Lower lobe of right lung (tissue), 2 donors: ENCODE measurements at places on chromosomes 7 and 10. TPM values are rescaled to one million over a fixed set of nuclear protein-coding genes. Genes with fewer than 3 reads are reported as not detected.

DNA sequence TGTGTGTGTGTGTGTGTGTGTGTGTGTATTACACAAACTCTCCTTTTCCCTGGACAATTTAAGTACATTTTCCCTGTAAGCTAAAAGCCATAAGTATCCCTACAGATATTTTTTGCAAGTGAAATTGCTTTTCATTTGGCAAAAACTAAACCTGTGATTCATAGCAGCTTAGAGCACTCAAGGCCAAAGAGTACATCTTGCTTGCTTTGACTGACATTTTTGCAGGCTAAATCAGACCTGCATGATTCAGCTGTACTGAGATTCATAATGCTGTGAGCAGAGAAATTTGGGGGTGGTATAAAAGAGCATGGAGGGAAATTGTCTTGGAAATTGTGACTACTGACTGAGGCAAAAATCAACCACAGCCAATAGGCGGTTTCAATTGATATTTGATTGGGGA, 500.4 kb downstream of the GFRA1 start:
- no peak for DNase-seq

- no peak for DNase-seq
Measured at GRCh38 chr7:77765481-77765880, 32.8 kb downstream of the TMEM60 start.

AZGP1 gene
- 31.8 TPM for total RNA-seq

MEOX2 gene
- 17.1 TPM for total RNA-seq

SMKR1 gene
- 1.1 TPM for total RNA-seq

GRCh38 chr10:100303724-100304319, 17.3 kb upstream of the BLOC1S2 start:
- DNase-seq: no peak

DNA sequence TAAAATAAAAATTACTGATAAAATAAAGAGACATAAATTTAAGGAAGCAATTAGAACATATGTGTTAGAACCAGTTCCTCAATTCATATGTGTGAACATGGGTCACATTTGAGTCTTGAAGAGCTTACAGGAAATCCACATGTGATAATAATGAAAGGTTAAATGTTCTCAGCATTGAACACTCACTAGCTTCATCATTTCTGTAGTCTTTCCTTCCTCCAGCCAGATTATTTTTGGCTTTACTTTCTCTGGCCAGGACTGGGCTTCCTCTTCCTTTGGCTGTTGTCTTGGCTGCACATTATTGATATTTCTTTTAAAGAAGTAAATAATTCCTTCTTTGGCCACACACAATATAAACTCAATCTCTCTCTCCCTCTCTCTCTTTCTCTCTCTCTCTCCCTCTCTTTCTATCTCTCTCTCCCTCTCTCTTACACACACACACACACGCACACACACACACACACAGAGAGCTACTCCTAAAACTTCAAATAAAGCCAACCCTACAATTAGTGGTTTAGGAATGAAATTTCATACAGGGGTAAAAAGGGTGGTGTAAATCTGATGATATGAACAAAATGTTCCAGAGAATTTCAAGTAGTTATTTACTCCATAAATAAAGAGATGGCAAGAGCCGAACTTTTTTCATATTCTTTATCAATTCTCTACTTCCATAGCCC, 171.2 kb downstream of the REEP3 start:
- no peak for DNase-seq

GRCh38 chr7:115864082-115864481, 166.5 kb downstream of the TFEC start:
- DNase-seq: no peak

DNA sequence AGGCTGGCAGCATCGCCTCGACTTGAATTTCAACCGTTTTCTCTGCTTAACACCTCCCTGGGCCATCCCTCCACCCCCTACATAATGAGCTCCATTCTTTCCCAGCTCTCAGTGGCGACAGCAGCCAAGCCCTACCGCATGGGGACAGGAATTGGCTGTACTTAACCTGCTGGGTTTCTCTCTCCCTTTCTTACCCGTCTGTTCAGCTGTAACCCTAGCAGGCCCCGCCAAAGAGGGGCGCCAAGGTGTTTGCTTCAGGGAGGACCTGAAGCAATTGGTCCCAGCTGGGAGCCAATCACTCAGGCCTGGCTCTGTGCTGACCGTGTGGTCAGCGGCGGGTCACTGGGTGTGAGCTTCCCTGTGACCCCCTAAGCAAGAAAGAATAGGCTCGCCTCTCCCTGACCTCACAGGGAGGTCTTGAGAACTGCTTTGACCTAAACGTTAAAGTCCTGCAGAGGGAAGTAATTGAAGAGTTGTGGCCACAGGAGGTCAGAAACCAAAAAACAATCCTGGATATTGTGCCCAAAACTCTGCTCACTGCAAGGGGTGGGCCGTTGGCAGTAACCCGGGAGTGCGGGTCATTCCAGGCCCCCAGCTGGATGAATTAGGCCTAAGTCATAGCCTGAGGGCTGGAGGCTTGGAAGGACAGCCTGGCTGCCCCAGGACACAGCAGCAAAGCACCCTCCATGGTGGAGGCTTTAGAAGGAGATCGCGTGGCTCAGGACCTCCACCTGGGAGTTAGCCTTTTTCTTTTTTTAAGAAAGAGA, 114.6 kb downstream of the ITIH5 start:
- no peak for DNase-seq

DNA sequence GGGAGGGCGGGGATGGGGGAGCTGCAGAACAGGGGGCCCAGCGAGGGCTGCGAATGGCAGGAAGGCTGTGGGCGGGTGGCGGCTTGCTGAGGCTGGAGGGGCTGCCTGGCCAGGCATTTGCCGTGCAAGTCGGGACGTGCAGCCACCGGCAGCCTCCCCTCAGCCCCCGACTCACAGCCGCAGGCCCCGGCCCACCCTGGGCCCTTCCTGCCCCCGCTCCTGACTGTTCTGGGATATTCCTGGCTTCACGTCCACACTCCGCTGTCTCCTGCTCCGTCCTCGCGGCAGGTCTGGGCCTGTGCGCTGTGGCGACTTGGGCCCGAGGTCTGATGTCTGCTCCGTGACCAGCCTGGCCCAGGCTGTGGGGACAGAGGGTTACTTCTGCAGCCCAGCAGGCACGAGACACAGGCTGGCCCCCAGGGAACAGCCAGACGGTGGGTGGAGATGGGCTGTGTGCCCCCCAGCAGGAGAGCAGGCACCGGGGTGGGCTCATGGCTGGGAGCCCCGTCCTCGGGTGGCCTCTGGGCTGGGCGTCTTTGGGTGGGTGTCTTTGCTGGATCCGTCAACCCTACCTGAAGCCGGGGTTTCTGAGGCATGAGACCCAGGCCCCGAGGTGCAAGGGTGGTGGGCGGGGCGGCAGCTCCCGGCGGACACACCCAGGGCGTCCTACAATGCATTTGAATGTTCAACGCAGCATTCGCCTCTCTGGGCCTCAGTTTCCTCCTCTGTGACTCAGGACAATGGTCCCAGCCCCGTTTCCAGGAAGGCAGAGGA, 86.5 kb downstream of the FOXL3 start:
- no peak for DNase-seq

- DNase-seq: no peak
Measured at GRCh38 chr7:2109936-2110609, 122.7 kb downstream of the MAD1L1 start.

SPRN gene
- not detected for total RNA-seq

ZNF735 gene
- total RNA-seq: not detected

GRCh38 chr10:77392236-77392721, 245.3 kb downstream of the KCNMA1 start:
- DNase-seq: no peak

DNA sequence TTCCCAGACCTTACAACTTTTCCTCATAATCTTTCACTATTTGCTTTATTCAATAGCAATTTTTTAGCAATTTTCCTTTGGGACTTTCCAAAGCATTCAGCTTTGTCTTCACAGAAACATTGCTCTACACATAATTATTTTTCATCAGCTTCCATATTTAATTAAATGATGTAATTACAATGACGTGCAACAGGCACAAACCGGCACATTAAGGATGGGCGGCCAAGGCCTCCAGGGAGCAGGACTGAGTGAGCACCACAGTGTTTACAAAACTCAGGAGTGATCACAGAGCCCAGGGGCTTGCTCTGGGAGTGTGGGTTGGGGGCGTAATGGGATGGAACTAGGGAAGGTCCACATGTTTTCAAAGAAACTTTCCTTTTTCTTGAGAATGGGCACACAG, 69.8 kb downstream of the MAD1L1 start:
- DNase-seq: no peak

PIP gene
- total RNA-seq: 12.6 TPM

DNA sequence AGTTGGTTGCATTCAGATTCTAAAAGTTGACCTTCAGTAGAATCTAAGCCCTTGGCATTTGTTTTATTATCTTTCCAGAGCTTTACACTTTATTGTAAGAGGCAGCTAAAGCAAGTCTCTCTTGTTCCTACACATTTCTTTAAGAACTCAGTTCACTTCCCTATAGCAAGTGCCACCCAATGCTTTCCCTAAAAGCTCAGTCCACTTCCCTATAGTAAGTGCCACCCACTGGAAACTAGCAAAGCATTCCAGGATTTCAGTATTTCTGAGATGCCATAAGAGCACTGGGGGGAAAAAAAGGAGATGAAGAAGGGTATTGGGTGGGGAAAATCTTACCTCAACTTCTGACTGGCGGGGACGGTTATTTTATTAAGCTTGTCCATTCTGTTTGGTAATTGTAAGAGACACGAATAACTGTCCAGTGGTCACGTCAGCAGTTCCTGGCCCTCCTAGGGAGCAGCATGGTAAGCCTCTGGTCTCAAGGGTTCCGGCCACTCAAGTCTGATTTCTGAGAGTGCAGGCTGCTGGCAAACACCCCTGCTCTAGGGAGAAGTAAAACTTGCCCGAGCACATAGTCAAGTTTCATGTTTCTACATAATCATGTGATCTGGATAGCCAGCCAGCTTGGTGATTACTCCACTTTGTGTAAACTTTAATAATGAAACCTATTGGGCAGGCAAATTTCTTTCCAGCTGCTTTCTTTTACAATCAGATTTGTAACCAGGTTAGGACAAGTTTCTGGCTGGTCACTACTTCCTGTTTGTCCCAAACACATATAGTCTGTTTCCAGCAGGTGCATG, at the start of gene BLNK:
TSS of gene BLNK (minus strand) at position 554 of the 800 bp plus-strand sequence. CDS start at position 383, 171 bp downstream.
- DNase-seq: peak; percentile 87

- no peak for DNase-seq
Measured at GRCh38 chr7:130697820-130698219, 11.5 kb upstream of the TSGA13 start.

DNA sequence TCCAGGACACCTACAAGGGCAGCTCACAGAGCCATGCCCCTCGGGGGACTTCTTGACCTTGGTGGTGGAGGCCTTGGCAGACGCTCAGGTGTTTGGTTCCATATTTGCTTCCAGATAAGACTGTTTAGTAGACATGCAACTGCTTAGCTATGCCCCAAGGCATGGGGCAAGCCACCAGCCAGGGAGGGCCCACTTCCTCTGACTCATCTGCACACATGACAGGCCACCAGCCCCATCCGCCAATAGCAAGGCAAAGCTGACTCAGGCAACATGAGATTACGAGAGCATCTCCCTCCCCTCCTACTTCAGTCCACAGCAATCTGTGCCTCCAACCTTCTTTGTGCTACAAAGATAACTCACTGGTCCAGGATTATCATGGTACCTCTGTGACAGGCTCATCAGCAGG, 54.9 kb downstream of the KCNMA1 start:
- DNase-seq: peak; percentile 66

DNA sequence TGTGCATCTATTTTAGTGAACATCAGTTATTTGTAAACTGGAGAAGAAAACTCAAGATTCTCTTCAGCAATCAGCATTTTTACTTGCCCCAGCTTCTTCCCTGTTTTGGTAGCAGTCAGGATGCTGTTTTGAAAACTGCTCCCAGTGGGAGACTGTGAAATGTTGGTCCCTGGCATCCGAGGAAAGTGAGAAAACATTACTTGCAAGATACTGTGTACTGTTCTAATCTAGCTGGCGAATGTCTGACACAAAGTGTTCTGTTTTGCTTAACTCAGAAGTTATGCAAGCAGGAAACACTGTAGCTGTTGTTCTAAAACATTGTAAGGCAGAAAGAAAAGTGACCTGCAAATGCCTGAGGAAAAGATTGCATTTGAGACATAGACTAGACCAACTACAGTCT, 171.8 kb upstream of the POM121L12 start:
- no peak for DNase-seq

- DNase-seq: no peak
Measured at GRCh38 chr10:63265222-63265617, 132.1 kb downstream of the NRBF2 start.

DNA sequence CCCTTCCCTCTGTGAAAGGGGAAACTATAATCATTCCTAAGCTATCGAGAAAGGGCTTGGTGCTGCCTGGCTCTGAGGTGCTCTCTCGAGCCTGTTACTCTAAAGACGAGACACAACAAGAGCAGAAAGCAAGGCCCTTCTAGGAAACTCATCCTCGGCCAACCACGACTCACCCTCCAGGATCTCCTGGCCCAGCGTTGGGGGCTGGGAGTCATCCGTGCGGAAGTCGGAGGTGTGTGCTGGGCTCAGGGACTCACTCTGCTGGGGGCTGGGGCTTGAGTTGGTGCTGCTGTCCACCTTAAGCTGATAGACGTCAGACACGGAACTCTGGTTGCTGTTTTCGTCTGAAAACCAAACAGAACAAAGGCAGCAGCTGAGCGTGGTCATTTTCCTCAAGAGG, 17.6 kb upstream of the BAZ1B start:
- DNase-seq: no peak

DNA sequence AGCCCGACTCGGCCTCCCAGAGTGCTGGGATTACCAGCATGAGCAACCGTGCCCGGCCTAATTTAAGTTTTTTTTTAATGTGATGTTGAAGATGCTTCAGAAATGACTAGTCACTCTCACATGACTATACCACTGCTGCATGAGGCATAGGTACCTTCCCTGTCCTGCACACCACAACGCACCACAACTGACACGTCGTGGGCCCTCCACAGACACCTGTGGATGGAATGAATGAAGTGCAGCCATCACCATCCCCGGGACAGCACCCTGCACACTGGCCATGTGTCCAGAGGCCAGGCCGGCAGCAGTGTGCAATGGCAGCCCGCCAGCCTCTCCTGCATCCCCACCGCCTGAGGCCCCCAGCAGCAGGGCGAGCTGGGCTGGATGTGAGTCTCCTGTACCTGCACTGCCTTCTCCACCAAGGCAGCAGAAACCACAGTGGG, 55.1 kb downstream of the VOPP1 start:
- no peak for DNase-seq

DNA sequence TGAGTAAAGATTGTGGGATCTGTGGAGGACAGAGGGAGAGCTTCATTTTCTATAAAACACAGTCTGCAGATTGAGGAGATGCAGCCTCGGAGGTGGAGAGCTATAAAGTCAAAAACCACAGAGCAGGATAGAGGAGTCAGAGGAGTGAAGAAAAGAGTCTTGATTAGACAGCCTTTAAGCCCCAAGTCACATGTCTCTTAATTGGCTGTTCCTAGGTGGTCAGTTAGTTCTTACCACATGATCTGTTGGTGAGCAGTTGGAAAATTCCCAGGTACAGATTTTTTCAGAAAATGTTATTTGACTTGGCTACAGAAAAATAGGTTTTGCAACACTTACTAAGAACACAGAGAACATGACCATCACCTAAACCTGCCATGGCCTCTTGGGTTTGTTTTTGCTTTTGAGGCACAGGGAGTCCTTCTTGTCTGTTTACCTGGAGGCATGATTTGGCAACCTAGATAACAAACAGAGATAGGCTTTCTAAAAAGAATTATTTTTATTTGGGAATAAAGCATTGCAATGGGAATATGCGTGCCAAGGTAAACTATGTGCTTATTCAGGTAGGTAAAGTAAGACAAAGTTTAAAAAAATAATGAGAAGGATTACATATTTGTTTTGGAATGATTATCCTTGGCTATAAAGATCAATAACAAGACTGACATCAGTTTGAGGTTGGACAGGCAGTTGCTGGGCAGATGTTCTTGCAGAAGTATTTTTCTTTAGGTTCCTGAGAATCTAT, 604 bp upstream of the CYP3A43 start:
- no peak for DNase-seq

- no peak for DNase-seq
Measured at GRCh38 chr7:40105879-40106473, 28.4 kb downstream of the MPLKIP start.
